Adrenal gland (tissue), 19 donors: ENCODE measurements at places on chromosomes 2 and 18. TPM values are rescaled to one million over a fixed set of nuclear protein-coding genes. Genes with fewer than 3 reads are reported as not detected.

GRCh38 chr2:36511858-36512603, 85.9 kb downstream of the FEZ2 start:
- DNase-seq: no peak

The HTR2B gene
- polyA plus RNA-seq: 17.9 TPM

DNA sequence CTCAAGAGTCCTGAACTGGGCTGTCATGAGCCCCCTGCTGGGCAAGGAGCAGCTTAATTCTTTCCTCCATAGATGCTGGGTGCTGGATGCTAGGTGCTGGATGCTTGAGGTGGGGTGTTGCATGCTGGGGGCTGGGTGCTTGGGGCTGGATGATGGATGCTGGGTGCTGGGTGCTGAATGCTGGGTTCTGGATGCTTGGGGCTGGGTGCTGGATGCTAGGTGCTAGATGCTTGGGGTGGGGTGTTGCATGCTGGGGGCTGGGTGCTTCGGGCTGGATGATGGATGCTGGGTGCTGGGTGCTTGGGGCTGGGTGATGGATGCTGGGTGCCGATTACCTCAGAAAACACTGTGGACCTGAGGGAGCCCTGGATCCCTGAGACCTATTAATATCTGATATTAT, 837.7 kb downstream of the GALR1 start:
- no peak for DNase-seq

GRCh38 chr2:28355521-28356094, 37.0 kb upstream of the FOSL2 start:
- DNase-seq: peak; percentile 94

GRCh38 chr2:113906647-113907046, 16.8 kb downstream of the ACTR3 start:
- no peak for DNase-seq

- DNase-seq: peak; percentile 9
Measured at GRCh38 chr2:48114256-48114655, 208.0 kb upstream of the FBXO11 start.

- no peak for DNase-seq
Measured at GRCh38 chr2:159034713-159035112, 66.3 kb downstream of the TANC1 start.

GRCh38 chr2:222774941-222775340, 85.9 kb upstream of the ACSL3 start:
- no peak for DNase-seq

The MC4R gene
- polyA plus RNA-seq: not detected

- DNase-seq: no peak
Measured at GRCh38 chr2:12097859-12098258, 351.4 kb downstream of the LPIN1 start.

The ONECUT2 gene
- polyA plus RNA-seq: 0.08 TPM

DNA sequence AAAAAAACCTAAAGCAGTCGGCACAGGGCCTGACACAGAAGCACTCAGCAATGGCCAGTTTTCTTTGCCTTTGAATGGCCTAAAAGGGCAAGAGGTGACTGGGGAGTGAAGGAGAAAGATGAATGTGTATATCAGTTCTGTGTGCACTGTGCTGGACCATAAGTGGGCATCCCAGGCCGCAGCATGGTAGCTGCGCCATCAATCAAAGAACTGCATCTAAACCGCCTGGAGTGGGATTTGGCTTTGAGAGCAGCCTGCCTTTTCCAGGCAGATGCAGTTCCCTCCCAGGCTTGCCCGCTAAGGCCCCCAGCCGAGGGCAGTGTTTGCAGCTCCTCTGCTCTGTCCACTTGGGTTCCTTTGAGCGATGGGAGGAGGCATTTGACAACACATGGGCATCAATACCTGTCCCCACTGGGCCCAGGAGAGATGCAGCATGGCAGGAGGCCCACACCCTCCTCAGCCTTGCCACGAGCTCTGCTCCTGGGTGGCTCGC, 144.1 kb downstream of the FAM210A start:
- no peak for DNase-seq

The SERPINB3 gene
- 0.34 TPM for polyA plus RNA-seq

The C18orf32 gene
- 176 TPM for polyA plus RNA-seq

DNA sequence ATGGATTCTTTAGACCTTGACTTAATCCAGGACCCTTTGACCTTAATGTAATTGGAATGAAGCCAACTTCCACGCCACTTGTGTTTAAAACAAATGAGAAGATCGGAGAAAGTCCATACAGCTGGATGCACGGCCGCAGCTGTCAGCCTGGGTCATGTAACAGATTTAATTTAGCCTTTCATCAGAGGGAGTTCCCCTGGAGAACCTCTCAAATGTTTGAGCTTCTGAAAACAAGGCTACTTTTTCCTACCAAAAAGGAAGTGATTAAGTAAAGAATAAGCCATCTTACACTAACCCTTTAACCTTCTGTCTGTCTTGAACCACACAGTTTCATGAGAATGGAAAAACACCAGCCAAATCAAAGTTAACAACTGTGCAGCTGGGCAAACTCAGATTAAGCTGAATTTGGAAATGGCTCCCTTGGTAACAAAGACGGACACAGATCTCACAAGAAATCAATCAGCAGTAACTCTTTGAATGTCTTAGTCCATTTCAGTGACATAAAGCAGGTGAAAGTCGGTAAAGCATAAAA, 103.6 kb downstream of the DOCK10 start:
- no peak for DNase-seq
